ENCODE measurements at places on chromosomes 3 and 15.

DNA sequence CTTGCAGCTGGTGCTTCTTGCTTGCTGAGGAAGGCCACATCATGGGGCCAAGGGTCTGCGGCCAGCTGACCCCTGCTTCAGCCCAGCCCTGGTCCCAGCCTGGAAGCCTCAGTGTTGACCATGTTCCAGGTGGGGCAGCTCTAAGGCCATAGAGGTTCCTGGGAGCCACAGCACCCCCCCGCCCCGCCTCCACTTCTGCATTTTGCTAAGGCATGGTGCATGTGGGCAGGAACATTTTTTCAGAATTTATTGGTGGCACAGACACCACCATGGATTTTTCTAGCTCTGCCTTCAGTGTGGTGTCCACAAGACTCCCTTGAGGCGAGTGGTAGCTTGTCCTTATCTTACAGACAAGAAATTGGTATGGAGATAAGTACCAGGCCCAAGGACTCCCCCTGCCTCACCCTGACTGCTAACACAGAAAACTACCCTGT lies 1.9 kb upstream of the CHST14 start:
- DNase-seq: no peak

- no peak for DNase-seq
Observed at GRCh38 chr15:35321926-35322325, 224.0 kb downstream of the DPH6 start.

- no peak for DNase-seq
Observed at GRCh38 chr15:62909257-62909656, 133.3 kb upstream of the TPM1 start.

GRCh38 chr3:11558002-11558401 lies 85.7 kb downstream of the VGLL4 start:
- no peak for DNase-seq

GRCh38 chr3:126474498-126475412 lies 936 bp downstream of the ZXDC start:
- peak; percentile 27 for DNase-seq

DNA sequence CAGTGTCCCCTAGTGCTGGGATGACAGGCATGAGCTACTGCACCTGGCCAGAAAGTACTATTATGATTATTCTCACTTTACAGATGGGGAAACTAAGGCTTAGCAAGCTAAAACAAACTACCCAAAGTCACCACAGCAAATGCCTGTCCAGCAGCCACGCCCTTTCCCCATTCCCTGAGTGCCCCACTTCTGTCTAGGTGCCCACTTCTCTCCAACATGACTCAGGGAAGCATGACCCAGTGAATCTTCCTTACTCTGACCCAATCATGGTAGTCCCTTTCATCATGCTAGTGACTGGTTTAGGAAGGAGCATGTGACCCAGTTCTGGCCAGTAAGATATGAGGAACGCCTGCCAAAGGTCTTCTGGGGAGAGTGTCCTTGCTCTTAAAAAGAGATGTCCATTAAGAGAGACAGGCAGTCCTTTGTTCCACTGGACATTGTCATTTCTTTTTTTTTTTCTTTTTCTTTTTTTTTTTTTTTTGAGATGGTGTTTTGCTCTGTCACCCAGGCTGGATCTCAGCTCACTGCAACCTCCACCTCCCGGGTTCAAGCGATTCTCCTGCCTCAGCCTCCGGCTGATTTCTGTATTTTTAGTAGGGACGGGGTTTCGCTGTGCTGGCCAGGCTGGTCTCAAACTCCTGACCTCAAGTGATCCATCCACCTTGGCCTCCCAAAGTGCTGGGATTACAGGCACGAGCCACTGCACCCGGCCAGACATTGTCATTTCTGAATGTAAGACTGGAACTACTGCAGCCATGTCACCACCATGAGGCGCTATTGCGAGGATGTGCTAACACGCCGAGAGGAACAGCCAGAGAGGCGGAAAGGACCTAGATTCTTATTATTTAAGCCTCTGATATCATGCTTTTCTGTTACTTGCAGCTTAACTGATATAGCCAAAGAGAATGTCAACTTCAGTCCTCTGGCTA lies 19.8 kb downstream of the MEGF11 start:
- peak; percentile 45 for DNase-seq

DNA sequence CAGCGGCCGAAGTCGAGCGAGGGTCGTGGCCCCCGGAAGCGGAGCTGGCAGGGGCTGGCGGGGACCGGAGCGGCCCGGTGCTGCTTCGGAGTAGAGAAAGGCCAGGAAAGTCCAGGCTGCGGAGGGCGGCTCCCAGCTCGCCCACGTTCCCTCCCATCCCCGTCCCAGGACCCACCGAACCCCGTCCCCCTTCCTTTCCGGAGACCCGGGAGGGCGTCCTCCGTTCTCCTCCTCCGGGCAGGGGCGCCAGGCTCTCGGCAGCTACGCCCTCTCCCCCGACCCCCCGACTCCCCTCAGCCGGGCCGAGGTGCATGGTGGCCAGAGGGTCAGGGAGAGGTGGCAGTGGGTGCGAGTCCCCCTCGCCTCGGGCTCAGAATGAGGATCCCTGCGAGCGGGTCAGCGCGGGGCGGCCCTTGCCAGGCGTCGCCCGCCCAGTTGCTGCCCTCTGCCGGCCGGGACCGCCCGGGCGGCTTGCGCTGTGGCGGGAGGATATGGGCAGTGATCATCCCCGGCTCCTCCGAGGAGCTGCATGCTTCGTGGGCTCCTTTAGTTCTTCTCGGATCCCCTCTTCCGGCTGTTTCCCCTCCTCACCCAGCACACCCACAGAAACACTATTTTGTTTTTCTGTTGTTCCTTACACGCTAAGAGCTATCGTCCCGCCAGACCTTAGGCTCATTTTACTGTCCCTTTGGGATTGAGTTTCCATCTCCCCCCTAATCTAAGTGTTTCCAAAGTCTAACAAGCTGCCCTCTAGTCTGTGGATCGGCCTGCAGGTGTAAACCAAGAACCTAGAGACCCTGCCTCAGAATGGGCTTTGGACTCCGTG lies 744 bp upstream of the ALDH1A2 start:
- peak; percentile 50 for DNase-seq

DNA sequence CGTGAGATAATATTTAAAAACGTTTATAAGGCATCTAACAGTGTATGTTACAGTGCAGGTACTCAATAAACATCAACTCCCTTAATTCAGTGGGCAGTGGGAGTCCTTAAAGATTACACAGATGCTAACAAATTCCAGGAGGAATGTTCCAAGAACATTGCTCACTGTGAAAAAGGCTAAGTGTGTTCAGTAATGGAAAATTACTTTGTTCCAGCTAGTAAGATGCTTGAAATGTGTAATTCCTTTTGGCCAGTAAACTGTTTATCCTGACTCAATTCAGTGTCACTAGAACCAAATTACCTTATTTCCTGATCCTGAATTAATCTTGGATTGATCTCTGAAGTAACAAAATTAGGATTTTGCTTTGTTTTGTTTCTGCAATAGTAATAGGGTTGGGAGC lies 54.2 kb upstream of the SEMA6D start:
- no peak for DNase-seq

- DNase-seq: no peak
Observed at GRCh38 chr3:77436908-77437307, 397.0 kb downstream of the ROBO2 start.

DNA sequence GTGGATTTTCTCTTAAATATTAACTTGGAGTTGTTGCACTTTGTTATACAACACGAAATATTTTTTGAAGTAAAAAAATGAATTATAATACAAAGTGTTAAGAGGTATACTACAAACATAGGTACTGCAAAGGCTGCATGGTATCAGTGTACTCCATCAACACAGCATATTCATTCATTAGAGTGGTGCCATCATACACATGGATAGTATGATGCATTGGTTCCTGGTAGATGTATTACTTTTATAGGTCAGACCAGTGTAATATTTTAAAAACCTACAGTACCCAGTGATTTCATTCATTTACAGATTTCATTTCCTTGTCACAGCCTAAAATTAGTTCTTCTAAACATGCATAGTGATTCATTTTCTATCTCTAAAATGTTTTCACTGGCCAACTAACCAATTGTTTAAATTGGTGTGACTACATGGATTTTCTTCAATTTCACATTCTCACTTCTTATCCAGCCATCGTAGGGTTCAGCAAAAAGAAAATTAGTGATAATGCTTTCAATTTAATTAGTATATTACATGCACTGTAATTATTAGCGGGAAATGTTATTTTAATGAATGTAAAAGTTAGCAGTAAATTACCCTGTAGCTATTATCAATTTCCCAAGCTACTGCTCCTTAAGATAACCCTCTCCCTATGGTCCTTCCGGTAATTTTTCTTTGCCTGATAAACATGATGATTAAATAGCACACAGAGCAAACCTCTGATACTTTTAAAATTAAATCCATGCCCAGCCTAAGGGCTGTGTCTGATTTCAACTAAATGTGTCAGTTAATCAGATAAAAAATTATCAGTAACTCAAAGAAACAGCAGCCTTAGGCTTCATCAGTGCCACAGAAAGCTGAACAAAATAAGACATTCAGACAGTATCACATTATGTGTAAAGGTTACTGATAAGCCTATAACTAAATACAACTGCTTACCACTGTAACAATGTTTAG lies 68.4 kb downstream of the DPH6 start:
- DNase-seq: no peak

DNA sequence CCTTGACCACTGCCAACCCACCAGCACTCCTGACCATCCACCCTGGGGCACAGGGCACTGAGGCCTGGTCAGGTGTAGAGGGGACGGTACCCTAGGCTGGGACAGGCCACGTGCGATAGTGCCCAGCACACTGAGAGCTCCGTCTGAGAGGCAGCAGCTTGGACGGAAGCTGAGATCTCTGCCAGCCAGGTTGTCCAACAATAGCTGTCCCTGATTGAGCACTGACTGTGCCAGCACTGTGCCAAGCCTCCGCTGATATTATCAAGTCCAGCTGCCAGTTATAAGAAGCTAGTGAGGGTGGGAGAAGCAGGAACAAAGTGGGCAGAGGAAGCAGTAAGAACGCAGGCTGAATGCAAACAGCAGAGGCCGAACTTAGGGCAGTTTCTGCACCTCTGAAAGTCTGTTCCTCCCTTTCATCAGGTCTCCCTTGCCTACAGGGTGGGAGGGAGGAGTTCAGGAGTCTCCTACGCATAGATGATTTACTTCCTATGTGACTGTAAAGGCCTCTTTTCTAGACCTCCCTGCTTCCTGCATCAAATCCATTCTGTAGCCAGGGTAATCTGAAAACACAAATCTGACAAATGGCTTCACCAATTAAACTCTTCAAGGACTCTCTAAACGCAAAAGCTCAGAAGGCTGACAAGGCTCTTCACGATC lies 29.7 kb downstream of the MRPS11 start:
- DNase-seq: no peak

- DNase-seq: no peak
Observed at GRCh38 chr3:43159131-43159875, 53.4 kb upstream of the POMGNT2 start.

GRCh38 chr15:25787855-25788520 lies 75.1 kb downstream of the ATP10A start:
- no peak for DNase-seq

DNA sequence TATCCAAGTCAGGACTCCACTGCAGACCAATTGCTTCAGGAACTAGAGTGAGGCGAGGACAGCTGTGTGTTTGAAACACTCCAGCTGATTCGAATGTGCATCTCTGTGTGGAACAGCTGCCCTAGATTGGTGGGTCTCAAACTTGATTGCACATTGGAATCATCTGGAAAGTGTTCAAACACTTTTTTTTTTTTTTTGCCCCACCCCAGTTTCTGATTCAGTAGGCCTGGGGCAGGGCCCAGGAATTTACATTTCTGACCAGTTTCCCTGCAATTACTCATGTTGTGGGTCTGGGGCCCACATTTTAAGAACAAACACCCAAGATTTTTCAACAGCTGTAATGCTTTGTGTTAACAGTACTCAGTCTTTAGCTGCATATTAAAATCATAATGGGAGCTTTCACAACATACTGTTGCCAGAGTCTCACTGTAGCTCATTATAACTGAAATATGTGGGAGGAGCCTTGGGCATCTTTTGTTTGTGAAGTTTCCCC lies 156.6 kb downstream of the NR1D2 start:
- DNase-seq: no peak

DNA sequence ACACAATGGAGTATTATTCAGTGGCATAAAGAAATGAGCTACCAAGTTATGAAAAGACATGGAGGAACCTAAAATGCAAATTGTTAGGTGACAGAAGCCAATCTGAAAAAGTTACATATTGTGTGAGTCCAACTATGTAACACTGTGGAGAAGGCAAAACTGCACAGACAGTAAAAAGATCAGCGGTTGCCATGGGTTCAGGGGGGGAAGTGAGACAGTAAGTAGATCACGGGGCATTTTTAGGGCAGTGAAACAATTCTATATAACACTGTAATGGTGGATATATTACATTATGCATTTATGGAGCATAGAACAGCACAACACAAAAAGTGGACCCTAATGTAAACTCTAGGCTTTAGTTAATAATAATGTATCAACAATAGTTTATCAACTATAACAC lies 17.6 kb downstream of the CBLB start:
- no peak for DNase-seq

DNA sequence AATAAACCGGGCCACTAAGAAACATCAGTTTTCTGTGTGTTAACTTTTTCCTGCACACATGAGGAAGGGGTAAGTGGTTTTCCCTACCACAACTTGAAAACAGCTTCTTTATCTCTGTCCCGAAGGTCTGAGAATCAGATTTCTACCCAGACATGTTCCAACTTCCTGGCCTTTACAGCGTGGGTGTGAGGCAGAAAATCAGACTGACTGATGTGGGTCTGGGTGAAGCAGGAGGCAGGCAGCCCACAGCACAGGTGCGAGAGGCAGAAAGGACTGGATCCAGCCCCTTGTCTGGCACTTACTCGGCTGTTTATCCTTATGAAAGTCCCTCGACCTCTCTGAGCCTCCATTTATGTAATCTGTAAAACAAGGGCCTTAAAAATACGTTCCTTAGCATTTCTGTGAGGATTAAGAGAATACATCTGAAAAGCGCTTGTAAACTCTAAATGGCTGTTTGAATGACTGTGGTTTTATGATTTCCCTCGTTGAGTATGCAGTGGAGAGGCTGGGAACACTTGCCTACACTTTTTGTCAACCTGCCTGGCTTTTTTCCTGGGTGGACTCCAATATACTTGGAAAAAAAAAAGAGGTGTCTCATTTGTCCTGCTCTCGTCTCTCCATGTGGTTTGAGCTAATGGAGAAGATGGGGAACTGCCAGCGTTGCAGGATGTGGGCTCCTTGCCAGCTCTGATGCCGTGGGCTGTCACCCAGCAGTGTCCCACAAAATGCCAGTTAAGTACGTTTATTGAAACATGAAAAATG lies 3.1 kb downstream of the AGBL1 start:
- DNase-seq: no peak

GRCh38 chr3:193546129-193546528 lies 8.6 kb downstream of the ATP13A4 start:
- no peak for DNase-seq

DNA sequence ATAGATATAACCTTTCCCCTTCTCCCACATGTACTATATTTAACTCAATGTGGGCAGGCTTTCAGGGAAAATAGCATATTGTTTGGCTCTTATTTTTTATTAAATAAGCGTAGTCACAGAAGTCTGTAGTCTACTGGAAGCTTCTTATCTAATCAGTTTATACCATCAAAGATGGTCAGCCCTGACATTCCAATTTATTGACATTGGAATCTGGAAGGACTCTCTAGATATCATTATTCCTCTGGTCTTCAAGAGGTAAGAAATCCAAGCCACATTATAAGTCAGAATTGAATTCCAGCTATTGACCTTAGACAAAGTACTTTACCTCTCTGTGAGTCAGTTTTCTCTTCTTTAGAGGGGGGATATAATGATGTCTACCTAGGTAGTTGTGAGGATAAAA lies 38.5 kb upstream of the SCAANT1 start:
- no peak for DNase-seq
